ENCODE measurements at places on chromosomes 12 and 14.

DNA sequence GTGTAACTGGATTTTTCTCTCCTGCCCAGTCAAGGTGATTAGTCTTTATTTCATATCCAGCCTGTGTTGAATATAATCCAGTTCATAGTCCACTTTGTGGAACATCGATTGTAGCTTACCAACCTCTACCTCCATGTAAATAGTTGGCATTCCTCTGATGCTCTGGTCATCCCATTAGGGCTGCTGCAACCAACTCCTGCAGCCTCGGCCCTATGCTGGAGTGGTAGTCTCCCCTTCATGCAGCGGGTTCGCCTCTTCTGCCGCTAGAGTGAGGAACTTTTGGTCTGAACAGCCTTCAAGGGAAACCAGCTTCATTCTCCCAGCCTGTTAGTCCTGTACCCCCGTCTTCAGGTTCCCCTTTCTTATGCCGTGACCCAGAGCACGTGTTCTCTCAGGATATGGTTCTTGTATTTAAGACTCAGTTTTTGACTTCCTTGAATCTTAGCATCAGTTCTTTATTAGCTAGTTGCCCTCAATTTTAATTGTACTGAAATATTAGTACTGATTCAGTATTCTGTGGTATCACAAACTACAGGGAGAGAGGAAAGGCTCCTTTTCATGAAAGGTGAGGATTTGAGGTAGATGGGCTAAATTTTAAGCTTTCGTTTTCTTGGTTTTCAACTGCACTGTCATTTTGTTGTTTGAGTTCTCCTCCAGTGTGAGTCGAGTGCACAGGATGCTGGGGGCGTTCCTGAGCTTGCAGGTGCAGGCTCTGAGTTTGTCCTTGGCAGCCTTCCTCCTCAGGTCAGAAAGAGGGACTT is 33.2 kb downstream of the ZNF664 start:
- no peak for DNase-seq

DNA sequence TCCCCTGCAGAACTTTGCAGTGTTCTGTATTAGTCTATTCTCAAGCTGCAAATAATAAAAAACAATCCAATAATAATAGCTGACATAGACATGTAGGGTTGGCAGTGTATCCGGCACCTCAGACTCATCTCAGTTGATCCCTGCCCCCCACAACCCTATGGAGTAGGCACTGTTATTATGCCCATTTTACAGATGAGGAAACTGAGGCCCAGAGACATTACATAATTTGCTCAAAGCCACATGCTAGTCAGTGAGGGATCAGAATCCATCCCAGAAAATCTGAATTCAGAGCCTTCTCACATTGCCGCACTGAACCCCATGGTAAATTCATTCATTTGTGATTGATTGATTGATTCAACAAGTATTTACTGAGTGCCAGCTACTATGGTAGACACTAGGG is 226.6 kb upstream of the PWP1 start:
- no peak for DNase-seq

DNA sequence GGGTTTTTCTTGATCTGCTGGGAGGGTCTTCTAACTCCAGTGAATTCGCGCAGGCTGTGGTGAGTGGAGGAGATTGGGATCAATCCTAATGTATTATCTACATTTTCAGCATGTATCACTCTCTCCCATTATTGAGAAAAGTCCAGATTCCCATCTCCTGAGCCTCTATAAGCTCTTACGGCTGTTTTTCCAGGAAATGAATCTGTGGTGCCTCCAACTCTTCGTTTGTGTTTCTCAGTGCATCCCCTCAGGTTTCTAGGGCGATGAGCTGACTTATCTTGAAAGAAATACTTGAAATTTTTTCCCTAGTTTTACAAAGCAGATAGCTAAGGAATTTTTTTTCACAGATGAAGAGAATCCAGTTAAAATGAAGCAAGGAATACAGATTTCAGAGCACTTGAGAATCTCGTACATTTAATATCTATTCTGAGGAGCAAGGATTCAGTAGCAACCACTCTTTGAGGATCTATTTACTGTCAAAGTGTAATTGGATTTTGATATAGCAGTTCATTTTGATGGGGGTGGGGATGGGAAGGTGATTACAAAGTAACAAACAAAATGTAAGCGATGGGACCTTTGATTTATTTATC is 138.7 kb downstream of the BRMS1L start:
- no peak for DNase-seq

- no peak for DNase-seq
Observed at GRCh38 chr12:108320507-108321293, 18.4 kb downstream of the CMKLR1 start.

Data from liver (tissue), 10 donors.